ENCODE measurements at places on chromosomes 3 and 15.

- DNase-seq = no peak
Observed at GRCh38 chr3:121735047-121735696, 14.4 kb downstream of the GOLGB1 start.

GRCh38 chr15:100940767-100941379, 21.7 kb downstream of the LRRK1 start:
- no peak for DNase-seq

DNA sequence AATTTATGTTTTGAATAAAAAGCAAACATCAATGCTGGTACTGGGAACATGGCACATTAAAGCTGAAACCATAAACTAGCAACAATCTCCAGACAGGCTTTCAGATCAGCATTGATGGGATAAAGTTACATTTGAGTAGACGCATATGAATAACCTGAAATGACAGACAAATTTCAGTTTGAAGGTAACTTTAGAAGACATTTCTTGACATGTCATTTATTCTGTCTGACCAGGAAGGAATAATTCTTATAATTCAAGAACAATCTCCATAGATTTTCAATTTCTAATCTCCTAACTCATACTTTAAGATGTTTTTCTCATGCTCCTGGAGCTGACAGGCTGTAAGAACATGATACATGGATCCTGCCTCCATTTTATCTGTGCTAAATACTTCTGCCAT, 69.8 kb downstream of the PLCH1 start:
- DNase-seq = no peak

- no peak for DNase-seq
Observed at GRCh38 chr3:52238193-52238760, 681 bp downstream of the TWF2 start.

- no peak for DNase-seq
Observed at GRCh38 chr3:127140501-127141460, 52.1 kb upstream of the PRR23E start.
